Adipocyte (in vitro differentiated cells): ENCODE measurements at places on chromosomes 13 and 19.

- DNase-seq, result no peak
These were observed 29.9 kb upstream of the RANBP3 start for GRCh38 chr19:6007866-6008265.

- DNase-seq, result peak; percentile 61
These were observed 492 bp downstream of the TMEM147 start for GRCh38 chr19:35545855-35546381.

DNA sequence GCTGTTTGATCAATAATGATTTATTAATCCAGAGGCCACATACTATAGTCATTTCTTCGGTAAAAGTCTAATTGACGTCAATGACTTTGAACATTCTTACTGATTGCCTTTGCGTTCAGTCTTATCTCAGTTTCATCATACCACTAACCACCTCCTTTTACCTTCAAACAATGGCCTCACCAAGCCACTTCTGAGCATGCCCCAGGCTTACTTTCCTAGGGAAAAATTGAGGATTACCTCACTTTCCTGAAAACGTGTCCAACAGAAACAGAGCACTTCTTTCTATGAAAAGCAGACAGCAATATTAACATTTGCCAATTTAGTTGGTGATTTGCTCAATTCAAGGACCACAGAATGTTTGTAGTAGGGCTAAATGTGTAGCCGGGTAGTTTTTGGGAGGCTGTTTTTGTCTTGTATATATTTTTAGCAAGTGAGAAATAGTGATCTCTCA, 157.6 kb downstream of the KLF5 start:
- peak; percentile 87 for DNase-seq

GRCh38 chr19:56315077-56315828, 614 bp upstream of the ZSCAN5A start:
- peak; percentile 99 for DNase-seq

- DNase-seq, result peak; percentile 32
These were observed 98.8 kb downstream of the EPSTI1 start for GRCh38 chr13:42893214-42893671.

DNA sequence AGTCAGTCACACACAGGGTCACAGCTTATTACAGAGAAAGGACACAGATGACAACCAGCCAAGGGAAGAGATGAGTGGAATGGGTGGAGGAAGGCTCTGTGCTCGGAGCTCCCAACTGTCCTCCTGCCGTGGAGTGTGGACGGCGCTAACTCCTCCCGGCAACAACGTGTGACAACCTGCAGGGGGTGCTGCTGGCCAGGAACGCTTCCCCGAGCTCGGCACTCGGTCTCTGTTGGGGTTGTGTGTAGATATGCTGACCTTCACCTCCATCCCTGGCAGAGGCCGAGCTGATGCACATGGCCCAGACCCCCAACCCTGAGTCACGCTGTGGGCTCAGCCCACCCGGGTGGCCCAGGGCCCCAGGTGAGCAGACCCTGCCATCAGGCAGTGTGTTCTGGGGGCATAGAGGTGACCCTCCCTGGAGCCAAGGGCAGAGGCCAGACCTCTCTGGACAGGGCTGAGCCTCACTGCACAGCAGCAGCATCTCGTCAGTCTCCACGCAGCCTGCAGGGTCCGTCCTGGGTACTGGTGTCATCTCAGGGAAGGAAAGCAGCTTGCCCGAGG, 14.1 kb downstream of the ZNF444 start:
- DNase-seq, result no peak

- peak; percentile 69 for DNase-seq
These were observed 10.9 kb downstream of the APOC1 start for GRCh38 chr19:44925114-44925891.
